OCI-M1 (cell line): ENCODE measurements at places on chromosomes 1 and 21.
A peak's percentile ranks its signal among the peaks of the same experiment; 100 is the strongest.

DNA sequence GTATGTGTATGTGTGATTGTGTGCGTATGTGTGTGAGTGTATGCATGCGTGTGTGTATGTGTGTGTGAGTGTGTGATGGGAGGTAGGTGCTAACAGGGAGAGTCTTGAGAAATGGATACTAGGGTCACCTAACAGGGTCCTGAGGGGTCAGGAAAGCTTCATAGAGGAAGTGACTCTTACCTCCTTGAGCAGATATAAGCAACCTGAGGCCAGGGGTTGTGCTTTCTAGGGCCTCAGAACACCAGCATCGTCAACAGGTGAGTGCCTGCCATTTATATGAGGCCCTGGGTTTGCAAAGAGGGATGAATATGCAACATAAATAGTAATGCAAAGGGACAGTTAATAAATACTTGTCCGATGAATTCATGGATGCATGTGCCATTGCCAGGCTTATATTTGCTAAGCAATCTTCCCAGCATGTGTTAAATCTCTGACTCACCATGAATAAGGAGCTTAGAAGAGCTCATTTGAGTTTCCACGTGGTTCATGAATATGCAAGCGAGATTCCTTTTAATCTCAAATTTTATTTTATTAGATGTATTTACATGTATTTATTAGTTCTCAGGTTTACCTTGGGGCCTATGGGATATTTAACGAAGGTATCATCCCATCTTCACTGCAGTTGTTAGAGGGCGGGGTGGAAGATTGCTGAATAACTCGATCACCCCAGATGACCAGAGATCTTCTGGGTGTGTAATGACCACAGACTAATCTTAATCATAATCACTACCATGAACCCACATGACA, 438.3 kb downstream of the CAMTA1 start:
- no peak for DNase-seq

- DNase-seq, result no peak
These were observed 30.2 kb downstream of the LDLRAP1 start for GRCh38 chr1:25573591-25573930.

GRCh38 chr1:10495475-10495817, 20.7 kb downstream of the PEX14 start:
- DNase-seq, result no peak

GRCh38 chr1:244324176-244324883, 127.4 kb downstream of the ADSS2 start:
- DNase-seq, result peak; percentile 49

- no peak for DNase-seq
These were observed 97.7 kb downstream of the CRYAA start for GRCh38 chr21:43266534-43266933.
